ENCODE measurements at places on chromosomes 13 and 19.

- DNase-seq: no peak
Measured at GRCh38 chr13:97011446-97012131, 17.3 kb upstream of the OXGR1 start.

GRCh38 chr13:51734786-51735185 lies 69.2 kb downstream of the DHRS12 start:
- DNase-seq: no peak

GRCh38 chr19:29761575-29762232 lies 46.6 kb upstream of the C19orf12 start:
- DNase-seq: no peak

GRCh38 chr13:42109957-42110356 lies 61.5 kb downstream of the DGKH start:
- DNase-seq: no peak

GRCh38 chr19:35743640-35744429 lies 1.4 kb downstream of the U2AF1L4 start:
- DNase-seq: no peak

DNA sequence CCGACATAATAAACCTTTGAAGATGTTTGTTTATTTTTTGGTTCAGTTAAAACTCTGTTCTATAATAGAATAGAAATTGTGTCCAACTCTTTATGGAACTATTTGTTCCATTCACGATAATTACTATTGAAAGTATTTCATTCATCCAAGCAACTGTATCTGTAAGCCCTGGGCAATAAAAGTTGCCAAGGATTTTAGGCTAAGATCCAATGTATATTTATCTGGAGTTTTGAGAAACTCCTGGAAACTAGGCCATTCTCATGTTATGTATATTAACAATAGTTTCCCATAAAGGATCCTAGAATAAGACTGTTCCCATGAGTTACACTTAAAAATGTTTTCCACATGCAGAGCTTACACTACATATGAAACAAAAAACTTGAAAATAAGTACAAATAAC lies 261.6 kb downstream of the SLITRK6 start:
- DNase-seq: no peak

DNA sequence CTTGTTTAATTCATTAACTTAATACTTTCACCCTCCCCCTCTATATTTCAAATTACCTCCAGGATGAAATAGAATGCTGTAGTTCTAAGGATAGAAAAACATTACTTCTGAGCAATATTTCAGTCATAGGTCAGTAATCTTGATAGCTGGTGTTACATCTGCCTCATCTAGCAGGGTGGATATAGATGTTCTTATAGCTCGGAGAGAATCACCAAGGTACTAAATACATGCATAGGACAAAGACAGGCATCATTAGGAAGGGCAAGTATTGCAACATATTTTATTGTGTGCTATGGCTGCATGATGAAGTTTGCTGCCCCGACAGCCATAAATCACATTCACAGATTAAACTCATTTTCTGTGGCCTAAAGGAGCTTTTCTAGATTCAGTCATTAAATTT lies 601.0 kb downstream of the FGF9 start:
- DNase-seq: no peak

GRCh38 chr13:80359778-80360452 lies 19.0 kb upstream of the SPRY2 start:
- DNase-seq: peak; percentile 95

- DNase-seq: no peak
Measured at GRCh38 chr13:110284779-110285484, 22.0 kb downstream of the COL4A1 start.

- DNase-seq: no peak
Measured at GRCh38 chr19:48926909-48927308, 6.6 kb upstream of the DHDH start.

DNA sequence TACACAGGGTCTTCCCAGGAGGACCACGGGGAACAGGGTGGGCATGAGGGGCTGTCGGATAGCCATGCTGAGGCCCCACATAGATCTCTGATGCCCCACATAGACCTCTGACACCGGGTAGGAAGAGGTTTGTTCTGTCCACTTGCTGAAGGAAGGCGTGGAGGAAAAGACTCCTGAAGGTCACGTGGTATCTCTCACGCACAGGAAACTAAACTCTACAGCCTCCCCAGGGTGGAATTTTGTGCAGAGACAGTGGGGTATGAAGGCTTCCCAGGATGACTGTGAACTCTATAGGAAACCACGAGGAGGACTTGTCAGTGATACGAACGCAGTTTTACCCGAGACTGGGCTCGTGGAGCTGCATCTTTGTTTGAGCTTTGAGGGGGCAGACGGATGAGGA lies 2.8 kb downstream of the EVI5L start:
- no peak for DNase-seq

DNA sequence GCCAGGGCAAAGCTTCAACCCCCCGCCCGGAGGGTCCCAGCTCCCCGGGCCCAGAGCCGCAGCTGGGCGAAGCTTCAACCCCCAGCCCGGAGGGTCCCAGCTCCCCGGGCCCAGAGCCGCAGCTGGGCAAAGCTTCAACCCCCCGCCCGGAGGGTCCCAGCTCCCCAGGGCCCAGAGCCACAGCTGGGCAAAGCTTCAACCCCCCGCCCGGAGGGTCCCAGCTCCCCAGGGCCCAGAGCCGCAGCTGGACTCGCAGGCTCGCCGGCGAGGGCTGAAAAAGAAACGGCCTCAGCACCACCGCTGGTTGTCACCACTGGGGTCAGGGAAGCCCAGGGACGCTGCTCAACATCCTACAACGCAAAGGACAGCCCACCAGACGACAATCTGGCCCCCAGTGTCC lies 5.2 kb downstream of the REXO1 start:
- no peak for DNase-seq

DNA sequence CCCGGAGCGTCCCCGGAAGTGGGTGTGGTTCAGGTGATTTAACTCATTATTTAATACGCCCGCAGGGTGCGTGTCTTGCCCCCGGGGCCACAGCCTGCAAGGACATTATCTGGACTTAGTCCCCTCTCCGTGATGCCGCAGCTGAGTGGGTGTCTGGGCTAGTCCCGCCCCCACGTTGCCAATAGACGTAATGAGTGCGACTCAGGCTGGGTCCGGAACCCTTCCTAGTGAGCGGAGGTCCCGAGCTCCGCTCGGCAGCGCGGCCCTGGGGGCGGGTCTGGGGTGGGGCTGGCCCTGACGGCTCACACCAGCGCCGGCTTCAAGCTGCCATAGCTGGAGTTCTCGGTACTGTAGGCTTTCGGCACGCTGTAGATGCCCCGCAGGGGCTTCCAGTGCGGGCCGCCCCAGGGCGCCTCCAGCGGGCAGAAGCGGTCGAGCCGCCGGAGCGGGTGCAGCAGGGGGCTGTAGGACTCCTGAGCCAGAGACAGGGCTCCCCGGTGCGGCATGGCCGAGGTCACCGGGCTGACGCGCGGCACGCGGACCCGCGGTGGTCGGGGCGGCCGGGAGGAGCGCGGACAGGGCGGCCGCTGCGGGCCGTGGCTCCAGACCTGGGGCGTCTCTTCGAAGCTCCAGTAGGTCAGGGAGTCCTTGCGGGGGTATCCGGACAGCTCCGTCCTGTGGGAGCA lies 918 bp upstream of the LHB start:
- no peak for DNase-seq

- DNase-seq: no peak
Measured at GRCh38 chr19:39133431-39134270, 8.1 kb downstream of the PAK4 start.

DNA sequence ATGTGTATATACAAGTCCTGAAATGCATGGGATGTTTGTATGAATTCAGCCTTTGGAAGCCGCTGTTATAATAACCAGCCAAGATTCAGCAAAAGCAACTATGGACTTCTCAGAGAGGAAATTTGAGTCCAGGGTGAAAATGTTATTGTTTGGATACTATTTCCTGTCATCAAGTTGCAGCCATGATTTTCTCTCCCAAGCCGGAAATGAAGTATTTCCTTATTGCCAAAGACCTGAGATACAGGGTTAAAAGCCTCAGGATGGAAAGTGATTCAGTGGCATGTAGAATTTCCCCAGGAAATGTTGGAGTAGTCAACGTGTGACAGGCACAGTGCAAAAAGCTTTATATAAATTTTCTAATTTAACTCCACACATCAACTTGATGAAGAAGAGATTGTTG lies 133.9 kb downstream of the IRS2 start:
- DNase-seq: no peak

GRCh38 chr19:38385057-38385803 lies 2.6 kb downstream of the GGN start:
- no peak for DNase-seq

DNA sequence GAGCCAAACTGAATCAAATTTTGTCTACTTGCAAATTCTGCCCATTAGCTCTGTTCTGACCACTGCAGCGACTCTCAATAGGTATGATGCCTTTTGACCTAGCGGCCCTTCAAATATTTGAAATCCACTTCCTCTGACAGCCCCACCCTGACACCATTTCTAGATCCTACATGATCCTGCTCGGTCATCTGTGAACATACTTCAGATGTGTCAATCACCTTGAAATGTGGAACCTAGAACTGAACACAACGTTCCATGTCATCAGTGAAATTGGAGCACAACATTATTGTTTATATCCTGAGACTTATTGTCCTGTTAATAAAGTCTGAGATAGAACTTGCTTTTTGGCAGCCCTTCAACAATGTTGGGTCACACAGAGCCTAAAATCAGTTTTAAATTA lies 98.2 kb downstream of the UBL3 start:
- DNase-seq: no peak

DNA sequence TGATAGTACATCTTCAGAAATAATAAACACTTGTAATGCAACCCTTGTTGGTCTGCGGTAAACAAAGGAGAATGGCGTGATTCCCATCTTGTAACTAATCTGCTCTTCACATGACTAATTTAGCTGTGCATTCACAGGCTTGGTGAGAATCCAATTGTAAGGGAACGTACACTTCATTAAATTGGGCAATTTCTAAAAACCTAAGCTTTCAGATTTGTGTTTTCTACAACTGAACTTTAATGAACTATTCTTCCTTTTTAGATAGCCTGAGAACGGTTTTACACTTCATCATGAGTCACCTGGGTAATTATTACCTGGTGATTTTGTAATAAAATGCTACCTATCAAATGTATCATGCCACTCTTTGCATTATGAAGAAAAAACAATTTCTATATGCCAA lies 306.9 kb downstream of the KLF5 start:
- no peak for DNase-seq

GRCh38 chr13:51478418-51479198 lies 25.8 kb upstream of the INTS6 start:
- DNase-seq: no peak

- DNase-seq: no peak
Measured at GRCh38 chr13:33758113-33758512, 59.8 kb upstream of the RFC3 start.

- no peak for DNase-seq
Measured at GRCh38 chr13:106911020-106911419, 343.1 kb upstream of the ARGLU1 start.

DNA sequence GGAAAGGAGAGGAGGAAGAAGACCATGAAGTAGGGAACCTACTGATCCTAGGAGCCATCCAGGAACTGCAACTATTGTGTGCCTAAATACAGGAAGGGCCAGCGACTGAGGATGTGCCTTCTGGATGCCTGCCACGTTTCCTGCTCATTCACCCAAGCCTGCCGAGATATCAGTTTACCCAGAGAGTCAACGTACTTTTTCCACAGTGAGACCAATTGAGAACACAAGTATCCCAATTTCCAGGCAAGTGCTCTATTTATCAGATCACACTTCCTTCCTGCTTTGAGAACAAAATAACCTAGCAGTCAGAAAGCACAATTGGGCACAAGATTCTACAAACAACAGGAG lies 122.4 kb downstream of the AKAP11 start:
- no peak for DNase-seq

- DNase-seq: no peak
Measured at GRCh38 chr19:10988380-10988779, 27.6 kb downstream of the SMARCA4 start.

DNA sequence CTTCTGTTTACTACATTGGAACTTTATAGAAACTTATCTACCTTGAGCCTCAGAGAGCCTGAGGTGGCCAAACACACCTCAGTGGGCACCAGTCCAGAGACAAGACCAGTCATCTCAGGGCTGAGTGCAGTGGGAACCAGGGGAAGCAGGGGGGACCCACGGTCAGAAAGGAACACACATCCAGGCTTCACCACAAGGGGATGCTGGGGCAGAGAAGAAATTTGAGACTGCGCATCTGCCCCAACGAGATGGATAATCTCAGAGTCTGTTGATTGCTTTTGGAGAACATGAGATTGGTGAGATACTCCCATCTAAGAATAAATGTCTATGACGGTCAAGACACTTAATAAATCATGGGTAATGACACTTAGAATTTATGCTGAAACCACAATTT lies 98.7 kb downstream of the DOCK9 start:
- DNase-seq: no peak

- no peak for DNase-seq
Measured at GRCh38 chr19:310141-310651, 19.0 kb upstream of the PLPP2 start.

DNA sequence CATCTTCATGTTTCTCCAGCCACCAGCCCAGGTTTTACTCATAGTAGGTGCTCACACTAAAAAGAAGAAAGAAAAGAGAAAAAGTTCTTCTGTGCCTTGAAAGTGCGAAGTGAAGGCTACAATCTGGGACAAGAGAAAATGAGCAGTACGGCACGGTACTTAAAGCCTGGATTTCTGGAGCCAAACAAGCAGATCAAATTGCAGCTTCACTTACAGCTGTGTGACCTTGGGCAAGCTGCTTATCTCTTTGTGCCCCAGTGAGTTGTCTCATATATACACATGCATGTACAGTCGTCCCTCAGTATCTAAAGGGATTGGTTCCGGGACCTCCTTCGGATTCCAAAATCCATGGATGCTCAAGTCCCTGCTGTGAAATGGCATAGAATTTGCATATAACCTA lies 41.8 kb downstream of the GSX1 start:
- no peak for DNase-seq

- DNase-seq: peak; percentile 58
Measured at GRCh38 chr19:32570081-32570785, 10.8 kb upstream of the PDCD5 start.

GRCh38 chr19:46279177-46279576 lies 17.7 kb upstream of the HIF3A start:
- no peak for DNase-seq

DNA sequence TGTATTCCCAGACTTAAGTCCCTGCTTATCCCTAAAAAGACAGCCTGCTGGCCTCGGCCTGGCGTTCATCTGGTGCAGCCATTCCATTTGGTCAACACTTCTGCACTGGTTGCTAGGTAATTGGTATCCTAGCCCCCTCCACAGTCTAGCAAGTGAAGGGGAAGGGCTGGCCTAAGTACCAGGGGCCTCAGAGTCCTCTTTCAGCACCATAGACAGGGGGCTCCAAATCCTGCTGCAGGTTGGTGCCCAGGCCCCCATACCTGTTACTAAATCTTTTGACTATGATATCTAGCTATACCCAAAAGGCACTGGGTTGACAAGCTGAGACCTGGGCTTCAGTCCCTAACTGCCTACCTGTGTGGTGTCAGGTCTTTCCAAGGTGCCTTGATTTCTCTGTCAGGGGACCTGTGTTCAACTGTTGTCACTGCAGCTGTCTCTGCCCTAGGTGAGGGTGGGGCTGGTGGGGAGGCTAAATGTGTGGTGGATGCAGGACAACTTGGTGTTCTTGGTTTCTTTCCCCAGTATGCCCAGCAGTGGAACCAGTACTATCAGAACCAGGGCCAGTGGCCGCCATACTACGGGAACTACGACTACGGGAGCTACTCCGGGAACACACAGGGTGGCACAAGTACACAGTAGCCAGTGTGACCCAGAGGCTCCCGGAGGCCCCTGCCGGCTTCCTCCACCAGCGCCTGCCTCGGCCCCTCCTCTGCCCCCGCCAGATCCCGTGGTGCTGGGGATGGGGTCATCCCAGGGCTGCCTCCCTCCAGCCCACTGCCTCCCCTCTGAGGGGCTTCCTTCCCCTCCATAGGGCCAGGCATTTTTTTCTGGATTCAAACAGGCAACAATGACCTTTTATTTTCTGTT lies 3.8 kb upstream of the CCDC97 start:
- DNase-seq: no peak
